Stimulated activated CD4-positive, alpha-beta T cell treated with anti-CD3 and anti-CD28 coated beads, Interleukin-15, amount 100 ng/mL, for 1 hour (primary cell): ENCODE measurements at places on chromosomes 5 and 9.

DNA sequence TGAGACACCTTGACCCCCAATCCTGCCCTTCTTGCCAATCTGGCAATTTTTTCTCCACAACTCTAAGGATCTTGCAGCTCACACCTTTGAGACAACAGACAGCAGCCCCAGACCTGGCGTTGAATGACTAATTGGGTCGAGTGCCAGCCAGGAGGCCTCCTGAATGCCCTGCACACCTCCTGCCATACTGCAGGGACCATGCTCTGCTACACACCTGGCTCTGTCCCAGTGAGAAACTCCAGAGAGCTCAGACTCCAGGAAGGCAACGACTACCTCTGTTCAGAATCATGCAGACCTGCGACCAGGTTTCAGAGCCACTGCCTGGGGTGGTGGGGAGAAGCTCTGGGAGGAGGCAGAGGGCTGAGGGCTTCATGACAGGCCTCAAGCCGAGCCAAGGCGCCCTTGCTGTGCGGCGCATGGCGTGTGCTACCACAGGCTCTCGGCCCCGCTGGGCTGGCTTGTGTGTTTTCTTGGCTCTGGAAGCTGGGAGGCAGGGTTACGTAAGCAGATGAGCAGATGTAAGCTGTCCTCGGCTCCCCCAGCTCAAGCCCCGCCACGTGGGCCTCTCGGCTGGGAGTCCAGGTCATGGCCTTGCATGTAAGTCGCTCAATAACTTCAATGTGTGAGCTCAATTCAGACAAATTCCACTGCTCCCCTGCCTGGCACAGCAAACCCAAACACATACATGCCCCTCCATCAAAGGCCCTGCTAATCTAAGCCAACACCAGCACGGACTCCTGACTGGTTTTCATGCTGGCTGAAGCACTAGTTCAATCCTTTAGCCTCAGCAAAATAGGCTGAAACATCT, 27.5 kb downstream of the B4GALT1 start:
- DNase-seq: no peak

DNA sequence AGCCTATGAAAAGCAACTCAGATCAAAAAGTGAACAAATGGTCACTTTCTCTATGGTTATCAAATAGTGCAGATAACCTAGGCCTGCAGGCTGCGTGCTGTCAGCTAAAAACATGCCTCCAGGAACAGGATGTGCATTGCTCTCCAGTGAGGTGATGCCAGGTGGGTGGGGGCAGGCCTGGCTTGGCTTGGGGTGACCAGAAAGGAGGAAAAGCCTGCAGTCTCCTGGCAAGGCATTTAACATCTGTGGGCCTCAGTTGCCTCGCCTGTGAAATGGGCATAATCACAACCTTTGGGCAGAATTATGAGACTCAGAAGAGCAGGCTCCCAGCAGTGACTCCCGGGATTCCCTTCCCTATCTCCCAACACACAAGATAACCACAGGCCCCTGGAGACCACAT, 135.9 kb downstream of the COL23A1 start:
- no peak for DNase-seq

DNA sequence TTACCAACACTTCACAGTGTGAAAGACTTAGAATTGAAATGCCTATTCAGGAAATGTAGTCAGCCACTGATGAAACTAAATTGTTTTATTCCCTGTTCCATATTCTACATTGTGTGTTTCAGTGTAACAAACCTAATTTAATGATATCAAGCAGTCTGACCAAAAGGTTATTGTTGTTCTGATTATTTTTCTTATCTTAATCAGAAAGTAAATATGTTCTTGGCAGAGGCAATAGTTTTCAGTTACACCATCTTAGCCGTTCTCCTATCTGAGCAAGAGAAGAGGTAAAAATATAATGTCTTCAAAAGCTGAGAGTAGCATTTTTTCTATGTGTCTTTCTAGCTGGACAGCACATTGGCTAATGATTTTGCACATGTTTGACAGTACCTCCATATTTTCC, 17.1 kb downstream of the CDC26 start:
- DNase-seq: no peak

DNA sequence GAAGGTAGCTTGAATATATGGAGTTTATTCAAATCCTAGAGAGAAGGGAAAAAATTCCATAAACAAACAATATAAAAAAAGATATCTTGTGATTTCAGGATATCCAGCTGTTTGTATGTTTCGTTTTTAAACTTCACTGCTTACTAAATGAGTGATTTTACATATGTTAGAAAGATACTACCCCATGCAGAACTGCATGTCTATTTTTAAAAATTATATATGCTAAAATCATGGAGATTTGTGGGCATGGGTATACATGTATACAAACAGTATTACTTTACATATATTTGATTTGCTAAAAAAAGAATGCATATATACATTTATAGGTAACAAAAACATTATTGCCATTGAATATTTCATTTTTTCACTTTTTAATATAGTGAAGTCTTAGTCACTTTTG, 178.3 kb downstream of the KDM4C start:
- DNase-seq: no peak

- no peak for DNase-seq
Measured at GRCh38 chr9:95793924-95794828, 81.3 kb upstream of the ERCC6L2 start.

DNA sequence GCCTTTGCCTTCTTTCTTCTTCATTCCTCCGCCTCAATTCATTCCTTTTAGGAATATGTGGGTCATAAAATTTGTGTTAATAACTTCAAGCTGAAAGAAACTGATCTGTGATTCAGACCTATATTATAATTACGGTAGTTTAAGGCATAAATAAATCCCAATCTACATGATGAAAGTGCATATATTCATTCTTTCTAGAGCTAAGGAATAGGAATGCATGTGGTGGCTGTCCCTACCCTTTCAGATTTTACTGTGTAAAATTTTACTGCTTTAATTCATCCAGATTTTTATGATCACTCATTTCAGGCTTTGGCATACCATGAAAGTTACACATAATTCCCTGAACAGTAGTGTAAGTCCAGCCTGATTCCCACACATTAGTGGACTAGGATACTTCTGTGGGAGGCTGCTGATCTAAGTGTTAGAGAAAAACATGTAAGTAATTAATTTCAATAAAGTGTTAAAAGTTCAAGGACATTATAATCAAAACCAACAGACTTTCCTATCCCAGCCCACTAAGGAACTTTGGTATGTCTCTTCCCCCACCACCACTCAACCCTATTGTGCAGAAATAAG, 83.1 kb downstream of the HINT1 start:
- DNase-seq: no peak

GRCh38 chr9:89278997-89279739, 31.8 kb upstream of the CKS2 start:
- DNase-seq: no peak

DNA sequence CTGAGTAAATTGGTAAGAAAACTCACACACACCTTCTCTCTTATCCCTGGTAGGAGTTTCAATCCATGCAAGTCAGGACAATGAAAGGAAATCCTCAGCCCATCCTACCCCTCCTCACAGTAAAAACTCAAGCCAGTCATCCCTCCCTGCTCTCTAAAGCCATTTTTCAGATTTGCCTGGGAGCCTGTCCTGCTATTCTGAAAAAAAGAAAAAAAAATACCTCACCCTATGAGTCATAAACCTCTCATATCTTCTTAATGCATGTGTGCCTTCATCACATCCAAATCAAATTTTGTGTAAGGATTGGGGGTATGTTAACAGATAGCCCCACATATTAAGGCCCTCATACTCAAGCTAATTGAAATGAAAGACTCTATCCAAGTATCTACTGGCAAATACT, 14.1 kb downstream of the UGT3A2 start:
- DNase-seq: no peak

- DNase-seq: no peak
Measured at GRCh38 chr5:141585594-141585993, 33.2 kb downstream of the DIAPH1 start.

- no peak for DNase-seq
Measured at GRCh38 chr5:180525399-180525798, 31.2 kb downstream of the CNOT6 start.

DNA sequence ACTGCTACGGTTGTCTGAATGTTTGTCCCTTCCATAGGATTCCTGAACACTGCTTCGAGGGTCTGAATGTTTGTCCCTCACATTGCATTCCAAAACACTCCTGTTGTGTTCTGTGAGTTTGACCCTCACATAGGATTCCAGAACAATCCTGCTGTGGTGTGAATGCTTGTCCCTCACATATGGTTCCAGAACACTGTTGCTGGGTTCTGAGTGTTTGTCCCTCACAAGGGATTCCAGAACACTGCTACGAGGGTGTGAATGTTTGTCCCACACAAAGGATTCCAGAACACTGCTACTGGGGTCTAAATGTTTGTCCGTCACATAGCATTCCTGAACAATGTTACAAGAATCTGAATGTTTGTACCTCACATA, 201.2 kb downstream of the FOXD4L6 start:
- DNase-seq: no peak

- DNase-seq: no peak
Measured at GRCh38 chr9:16143947-16144890, 591.4 kb downstream of the CCDC171 start.

- DNase-seq: no peak
Measured at GRCh38 chr5:156383510-156384265, 56.7 kb downstream of the SGCD start.

GRCh38 chr5:153572411-153573145, 82.1 kb downstream of the GRIA1 start:
- DNase-seq: no peak

DNA sequence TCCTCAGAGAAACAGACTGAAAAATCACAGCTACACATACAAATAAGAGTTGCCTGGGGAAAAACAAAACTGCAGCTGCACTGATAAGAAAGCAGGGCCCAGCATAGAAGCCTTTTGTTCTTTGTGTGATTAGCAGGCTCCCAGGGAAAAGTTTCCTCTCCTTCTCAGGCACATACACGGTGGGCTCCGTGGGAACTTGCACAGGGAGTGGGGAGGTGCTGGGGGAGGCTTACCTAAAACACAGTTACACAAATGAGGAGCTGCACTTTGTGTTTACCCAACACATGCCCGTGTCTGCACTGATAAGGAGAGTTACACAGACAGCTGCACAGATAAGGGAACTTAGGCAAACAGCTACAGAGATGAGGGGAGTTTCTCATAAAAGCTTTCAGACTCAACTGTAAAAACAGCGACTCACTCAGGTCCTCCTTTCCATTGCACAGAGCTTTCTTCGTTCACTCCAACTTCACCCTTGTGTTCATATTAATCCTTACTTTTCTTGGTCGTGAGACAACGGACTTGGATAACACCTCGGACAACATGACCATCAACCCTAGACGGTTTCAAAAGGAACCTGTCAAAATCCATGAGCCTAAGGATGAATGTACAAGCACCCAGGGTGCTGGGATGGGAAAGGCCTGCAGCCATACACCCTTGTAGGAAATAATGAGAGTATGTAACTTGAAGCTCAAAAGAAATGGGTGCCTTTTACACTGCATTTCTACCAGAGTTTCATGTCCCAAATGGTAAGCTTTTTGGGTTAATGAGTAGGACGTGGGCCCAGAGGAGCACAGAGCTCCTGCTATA, 50.8 kb downstream of the SERINC5 start:
- DNase-seq: no peak

GRCh38 chr5:139120521-139120920, 77.6 kb downstream of the SIL1 start:
- DNase-seq: no peak

DNA sequence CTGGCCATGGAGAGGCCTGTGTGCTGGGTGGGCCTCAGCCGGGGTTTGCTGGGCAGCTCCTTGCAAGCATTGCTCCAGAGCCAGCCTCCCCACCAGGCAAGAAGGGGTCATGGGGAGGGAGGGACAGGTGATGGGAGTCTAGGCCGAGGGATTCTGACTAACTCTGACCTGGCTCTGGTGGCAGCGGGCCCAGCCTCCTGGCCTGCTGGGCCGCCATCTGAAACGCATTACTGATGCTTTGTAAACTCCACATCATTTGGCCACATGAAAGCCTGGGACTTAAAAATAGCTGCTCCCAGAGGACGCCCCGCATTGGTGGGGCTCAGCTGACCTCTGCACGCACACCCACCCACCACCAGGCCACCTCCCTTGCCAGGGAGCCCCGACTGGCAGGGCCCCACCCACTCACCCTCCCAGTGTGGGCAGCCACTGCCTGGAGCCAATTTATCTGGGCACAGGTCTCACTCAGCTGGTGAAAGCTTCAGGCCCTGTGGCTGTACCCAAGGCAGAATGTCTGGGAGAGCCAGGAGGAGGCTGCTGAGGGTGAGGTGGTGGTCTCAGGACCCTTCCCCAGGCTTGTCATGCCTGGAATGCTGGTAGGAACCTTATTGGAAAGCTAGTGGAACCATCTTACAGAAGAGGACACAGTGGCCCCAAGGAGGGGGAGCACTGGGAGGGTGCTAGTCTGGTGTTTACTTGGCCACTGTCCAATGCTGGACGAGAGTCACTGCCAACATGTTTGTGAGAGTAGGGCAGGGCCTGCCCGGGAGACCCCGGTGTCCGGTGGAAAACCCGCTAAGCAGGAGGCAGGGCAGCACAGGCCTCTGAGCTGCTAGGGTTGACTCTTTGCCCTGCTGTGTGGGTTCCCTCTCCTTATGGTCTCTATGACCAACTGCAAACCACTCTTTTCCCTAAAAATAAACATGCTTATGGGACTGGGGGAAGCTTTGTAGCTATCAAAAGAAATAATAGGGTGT, 10.8 kb downstream of the TCF7 start:
- no peak for DNase-seq

DNA sequence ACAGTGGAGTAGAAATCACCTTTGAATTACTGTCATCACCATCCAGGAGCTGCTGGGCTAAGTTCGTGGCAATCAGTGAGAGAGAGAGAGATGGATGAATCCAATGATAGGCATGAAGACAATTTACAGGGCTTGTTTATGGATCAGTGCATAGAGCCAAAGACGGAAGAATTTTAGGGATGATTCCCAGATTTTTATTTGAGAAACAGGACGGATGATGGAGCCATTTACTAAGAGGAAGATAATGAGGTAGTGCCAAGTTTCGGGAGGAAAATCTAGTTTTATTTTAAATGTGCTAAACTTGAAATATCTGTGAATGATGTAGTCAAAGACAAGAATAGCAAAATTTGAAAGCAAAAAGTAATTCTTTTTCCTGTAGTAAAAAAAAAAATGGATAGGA, 394.2 kb upstream of the PAPPA start:
- no peak for DNase-seq

GRCh38 chr5:132053483-132053882, 7.0 kb upstream of the IL3 start:
- DNase-seq: no peak

DNA sequence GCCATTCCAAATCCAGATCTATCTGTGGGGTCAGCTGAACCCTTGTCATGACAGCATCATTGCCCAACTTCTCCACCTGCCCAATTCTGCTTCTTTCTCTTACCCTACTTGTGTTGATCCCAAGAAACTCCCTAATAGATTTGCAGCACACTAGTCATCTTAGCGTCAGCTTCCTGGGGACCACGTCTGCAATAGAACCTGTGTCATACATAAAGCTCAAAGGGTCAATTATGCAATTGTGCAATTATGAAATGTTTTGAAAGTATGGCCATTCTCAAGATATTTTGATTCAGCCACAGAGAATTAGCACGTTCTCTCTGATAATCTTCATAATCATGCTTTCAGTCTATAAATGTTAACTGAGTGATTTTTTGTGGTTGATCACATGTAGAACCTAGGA, 87.4 kb upstream of the PAPPA start:
- no peak for DNase-seq

DNA sequence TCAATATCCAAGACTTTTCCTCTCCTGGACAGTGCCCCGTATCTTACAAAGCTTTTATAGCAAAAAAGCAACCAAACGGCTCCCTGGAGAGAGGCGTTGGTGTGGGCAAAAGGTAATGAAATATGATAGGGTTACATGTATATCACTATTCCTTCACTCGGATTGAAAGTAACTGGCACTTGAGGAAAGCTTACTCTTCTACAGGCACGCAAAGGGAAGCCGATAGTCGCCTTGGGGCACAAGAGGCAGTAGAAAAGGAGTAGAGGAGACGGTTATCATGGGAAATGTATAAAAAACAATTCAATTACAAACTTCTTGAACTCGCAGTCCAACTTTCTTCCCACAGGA, 1.1 kb downstream of the DIAPH1 start:
- no peak for DNase-seq
